ENCODE measurements at places on chromosomes 6 and 20. TPM values are rescaled to one million over a fixed set of nuclear protein-coding genes. Genes with fewer than 3 reads are reported as not detected.

- no peak for DNase-seq
Measured at GRCh38 chr6:54260025-54260424, 48.2 kb upstream of the TINAG start.

DNA sequence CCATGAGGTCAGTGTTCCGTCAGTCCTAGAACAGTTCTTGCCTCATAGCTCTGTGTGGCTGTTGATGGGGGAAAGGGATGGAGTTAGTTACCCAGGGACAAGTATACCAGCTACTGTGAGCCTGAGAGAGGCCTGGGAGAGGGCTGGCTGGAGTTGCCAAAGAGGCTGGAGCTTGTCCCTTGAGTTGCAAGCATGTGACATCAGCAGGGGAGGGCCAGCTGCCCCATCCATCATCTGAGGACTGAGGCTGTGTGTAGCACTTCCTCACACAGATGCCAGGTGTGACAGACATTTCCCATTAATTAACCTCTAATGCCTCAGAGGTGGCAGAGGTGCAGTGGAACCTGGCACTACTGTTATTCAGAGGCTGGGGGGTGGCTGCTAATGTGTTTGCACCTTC, 131.6 kb downstream of the PHACTR3 start:
- no peak for DNase-seq

TFEB gene
- 148 TPM for total RNA-seq

DNA sequence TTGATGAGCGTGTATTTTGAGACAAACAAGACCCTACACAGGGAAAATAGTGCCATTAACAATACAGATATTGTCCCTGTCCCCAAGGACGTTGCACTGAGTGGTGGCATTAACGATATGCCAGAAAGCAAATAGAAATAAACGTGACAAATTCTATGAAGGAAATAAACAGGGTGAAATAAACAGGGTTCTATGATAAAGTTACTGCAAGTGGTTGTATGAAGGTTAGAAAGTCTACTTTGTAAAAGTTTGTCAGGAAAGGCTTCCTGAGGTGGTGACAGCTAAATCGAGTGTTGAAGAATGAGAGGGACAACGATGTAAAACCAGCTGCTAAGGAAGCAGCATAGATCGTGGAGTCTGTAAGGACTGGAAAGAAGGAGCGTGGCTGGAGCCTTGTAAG, 380.2 kb downstream of the LAMA2 start:
- DNase-seq, result no peak

MAP1LC3A gene
- 3.5 TPM for total RNA-seq

DNA sequence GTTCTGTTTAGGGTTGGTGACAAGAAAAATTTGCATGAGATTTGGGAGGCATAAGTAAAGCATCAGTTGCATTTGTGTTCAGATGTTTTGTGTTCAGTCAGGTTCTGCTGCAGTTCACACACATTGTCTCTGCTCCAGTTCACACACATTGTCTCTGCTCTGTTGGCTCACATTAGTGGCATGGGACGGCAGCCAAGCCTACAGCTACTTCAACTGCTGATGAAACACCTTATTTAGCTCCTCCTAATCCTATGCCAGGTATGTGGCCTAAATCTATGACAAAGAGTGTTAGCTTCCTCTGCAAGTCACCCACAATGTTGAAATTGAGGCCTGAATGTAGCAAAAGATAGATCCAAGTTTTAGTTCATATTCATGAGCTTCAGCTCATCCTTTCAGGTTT, 278.1 kb upstream of the SYNCRIP start:
- no peak for DNase-seq

- peak; percentile 15 for DNase-seq
Measured at GRCh38 chr6:39137245-39137644, 22.3 kb upstream of the SAYSD1 start.

DNA sequence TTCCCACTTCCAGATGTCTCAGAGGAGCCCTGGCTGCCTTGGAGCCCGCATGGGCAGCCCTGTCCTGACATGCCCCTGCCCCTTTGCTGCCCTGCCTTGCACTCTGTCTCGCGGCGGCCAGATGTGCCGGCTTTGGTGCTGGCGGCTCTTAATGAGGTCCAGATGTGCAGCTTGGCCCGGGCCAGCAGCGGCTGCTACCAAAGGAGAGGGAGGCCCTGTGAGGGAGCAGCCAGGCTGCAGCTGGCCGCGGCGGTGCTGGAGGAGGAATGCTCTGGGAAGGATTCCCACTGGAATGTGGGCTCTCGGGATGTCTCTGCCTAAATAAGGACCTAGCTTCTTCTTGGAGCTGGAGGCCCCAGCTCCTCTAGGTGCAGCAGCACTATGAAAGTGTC, 72.4 kb downstream of the FGD2 start:
- DNase-seq, result no peak

DNA sequence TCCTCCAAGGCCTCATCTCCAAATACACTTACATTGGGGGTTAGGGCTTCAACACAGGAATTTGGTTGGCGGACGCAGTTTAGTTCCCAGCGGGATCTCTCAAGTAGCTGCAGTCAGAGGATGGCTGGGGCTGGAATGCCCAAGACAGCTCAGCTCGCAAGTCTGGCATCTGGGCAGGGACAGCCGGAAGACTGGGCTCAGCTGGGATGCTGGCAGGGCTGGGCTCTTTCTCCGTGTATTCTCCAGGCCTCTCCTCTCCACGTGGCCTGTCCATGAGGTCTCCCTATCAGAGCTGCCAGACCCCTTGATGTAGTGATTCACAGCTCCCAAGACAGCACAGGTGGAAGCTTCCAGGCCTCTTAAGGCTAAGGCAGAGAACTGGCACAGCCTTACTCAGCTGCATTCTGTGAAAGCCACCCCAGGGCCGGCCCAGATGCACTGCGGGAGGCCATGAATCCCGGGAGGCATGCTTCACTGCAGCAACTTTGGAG, 5.0 kb downstream of the FGD2 start:
- no peak for DNase-seq

DNA sequence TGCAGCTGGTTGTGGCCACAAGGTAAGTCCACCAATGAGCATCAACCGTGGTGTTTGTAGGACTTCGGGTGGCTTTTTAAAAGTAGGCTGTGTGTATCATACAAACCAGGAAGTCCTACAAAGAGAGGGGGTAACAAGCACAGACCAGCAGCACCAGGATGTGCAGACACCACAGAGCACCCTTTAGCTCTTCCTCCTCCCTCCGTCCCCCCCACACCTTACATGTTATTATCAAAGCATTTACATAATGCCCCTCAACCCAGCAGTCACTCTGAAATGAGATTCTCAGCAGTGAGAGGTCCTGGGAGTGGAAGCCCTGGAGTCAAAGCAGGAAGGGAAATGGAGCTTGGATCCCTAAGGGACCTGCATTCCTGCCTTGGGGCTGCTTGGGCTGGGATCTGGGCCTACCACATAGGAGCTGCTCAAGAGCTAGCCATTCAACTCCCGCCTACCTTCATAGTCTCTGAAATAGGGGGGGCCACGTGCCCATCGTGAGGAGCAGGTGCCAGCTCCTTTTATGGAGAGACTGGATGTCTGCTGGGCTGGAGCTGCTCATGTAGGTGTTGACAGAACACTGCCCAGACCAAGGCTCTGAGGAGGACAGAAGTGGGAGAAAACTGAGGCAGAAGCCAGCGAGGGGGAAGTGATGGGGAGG, 90.6 kb downstream of the PSMB1 start:
- no peak for DNase-seq

OR2B6 gene
- total RNA-seq, result not detected

- DNase-seq, result no peak
Measured at GRCh38 chr6:6569811-6570164, 18.7 kb upstream of the LY86 start.

GRCh38 chr6:26224940-26225847, 138.0 kb downstream of the HFE start:
- DNase-seq, result no peak

- DNase-seq, result no peak
Measured at GRCh38 chr6:118750143-118750542, 98.8 kb upstream of the CEP85L start.

- no peak for DNase-seq
Measured at GRCh38 chr20:32861446-32861845, 2.7 kb downstream of the EFCAB8 start.

ZNF184 gene
- 11.8 TPM for total RNA-seq

DNA sequence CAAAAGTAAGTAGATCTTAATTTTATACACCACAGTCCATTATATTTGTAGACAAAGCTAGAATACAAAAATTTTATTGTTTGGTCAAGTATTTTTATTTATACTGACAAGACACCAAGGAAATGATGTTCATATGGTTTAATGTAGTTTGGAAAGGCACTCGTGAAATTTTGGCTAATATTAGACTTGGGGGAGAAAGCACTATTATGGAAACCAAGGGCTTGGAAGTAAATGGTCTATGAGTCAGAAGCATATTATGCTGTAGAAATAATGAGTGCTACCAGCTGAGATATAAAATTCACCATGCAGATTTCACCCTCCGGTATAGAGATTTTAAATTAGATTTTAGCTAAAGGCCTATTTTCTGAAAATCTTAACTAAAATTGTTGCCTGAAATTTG, 233.6 kb downstream of the KCNQ5 start:
- DNase-seq, result no peak

All from B cell (primary cell).